ENCODE measurements at places on chromosomes 12 and 14.

DNA sequence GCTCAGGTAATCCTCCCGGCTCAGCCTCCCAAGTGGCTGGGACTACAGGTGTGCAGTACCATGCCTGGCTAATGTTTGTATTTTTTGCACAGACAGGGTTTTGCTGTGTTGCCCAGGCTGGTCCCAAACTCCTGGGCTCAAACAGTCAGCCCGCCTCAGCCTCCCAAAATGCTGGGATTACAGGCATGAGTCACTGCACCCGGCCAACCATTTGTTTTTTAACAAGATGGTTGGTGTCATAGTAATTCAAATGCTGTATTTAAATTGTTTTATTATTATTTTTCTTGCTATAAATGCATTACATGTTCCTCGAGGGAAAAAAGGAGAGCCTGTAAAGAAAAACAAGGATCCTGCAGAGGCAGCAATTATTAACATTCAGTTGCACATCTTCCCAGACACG lies 83.9 kb downstream of the EP400 start:
- no peak for DNase-seq

DNA sequence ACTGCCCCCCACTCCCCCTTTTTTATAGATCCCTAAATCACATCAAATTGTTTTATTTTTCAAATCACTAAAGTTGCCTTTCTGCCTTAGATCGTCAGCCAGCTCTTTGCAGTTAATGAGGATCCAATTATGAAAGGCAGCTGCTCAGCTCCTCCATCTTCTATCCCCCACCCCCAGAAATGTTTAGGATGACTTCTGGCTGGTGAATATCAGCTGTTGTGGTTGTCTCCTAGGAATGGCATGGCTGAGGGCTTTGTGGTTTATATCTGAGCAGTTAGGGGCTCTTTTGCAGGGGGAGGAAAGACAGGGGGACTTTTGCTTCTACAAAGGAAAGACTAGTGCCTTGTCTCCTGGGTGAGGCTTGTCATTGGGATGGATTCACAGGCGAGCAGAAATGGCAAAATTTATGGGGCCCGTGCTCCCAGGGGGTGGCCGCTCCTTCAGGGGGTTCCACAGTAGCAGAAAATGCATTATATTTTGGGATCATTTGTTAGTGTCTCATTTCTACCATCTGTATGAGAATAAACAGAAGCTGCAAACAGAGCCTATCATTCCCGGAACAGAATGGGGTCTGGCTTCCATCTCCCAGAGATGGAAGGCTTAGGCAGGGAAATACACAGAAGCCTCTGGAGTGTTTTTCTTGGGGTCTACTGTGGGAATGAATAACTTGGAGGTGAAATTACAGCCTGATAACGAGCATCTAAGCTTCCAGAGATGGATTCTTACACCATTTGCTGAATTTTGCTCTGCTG lies 6.5 kb downstream of the JDP2 start:
- DNase-seq, result no peak

DNA sequence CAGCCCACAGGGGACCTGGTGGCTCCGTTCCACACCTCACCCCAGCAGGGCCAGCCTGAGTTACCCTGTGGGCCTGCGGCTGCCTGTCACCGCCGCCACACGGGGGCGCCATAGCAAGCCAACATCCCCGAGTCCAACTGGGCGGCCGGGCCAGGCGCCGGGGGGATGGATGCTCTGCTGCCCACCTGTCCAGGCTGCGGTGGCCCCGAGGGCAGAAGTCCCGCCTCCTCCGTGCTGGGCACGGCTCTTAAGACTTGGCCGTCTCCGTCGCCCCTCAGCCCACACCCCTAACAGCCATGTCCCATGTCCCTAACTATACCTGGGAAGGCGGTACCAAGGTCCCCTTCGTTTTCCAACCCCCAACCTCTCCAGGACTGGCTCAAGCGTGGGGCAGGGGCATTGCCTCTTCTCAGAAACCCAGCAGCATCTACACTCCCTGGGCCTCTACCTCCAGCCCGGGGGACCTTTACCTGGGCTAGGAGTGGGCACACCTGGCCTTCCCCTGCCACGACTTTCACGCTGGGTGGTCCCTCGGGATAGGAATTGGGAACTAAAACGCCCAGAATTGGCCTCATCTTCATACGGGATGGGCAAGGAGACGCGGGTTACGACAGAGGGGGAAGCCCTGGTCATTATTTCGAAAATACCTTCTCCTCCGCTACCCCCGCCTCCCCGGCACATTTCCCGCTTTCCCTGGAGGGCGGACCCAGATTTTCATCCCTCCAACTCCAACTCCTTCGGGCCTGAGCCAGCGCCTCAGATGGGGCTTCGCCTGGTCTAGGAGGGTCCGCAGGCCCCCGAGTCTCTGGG lies 1.1 kb upstream of the CYP46A1 start:
- DNase-seq, result peak; percentile 55

DNA sequence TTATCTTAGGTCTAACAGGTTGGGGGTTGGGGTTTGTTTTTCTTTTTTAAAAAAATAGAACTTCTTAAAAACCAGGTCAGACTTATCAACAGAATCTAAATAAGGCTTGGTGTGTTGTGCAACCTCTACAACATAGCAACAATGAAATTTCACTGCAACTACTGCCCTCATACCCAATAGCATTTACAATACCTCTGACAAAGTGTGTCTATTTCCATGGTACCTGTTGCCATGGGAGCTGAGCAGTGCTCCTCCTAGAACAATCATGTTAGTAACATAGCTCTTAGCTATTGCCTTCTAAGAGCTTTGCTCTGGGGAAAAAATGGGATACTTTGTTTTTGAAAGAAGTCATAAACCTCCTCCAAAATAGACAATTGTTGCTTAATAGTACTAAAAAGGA lies 103.3 kb upstream of the CCDC175 start:
- no peak for DNase-seq
